ENCODE measurements at places on chromosomes 5 and 9.

GRCh38 chr9:90906316-90907055 lies 104.9 kb downstream of the SYK start:
- DNase-seq, result peak; percentile 16

GRCh38 chr9:90086101-90086511 lies 481.3 kb downstream of the GADD45G start:
- DNase-seq, result peak; percentile 57

DNA sequence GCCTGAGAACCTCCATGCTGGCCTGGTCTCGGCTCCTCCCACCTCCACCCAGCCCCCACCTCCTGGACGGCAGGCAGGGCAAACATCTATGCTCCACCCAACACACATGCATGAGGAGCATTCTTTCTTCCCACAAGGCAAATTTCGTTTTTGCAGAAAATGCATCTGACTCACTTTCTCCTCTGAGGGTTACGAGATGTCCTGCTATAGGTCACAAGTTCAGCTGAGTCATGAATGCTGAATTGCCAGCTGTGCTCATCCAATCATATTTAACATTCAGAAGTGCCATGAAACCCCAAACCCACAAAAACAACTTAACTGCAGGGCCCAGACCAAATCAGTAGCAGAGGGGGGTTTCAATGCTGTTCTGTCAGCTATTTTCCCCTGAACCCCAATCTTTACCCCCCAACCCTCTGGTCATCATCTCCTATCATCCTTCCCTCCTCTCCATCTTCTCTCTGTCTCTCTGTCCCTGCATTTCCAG lies 39.0 kb upstream of the OSMR start:
- no peak for DNase-seq

DNA sequence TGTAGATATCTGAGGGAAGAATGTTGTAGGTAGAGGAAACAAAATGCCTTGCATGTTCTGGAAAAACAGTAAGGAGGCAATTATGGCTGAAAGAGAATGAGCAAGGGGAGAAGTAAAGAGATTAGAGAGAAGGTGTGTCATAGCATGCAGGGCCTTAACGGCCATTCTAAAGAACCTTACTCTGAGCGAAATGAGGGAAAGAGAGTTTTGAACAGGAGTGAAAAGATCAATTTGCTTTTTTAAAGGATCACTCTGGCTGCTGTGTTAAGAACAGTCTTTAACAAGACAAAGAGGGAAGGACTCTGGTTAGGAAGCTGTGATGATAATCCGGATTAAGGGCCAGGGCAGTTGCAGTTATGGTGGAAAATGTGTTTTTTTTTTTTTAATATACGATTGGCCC lies 22.6 kb downstream of the PTBP3 start:
- DNase-seq, result peak; percentile 48

DNA sequence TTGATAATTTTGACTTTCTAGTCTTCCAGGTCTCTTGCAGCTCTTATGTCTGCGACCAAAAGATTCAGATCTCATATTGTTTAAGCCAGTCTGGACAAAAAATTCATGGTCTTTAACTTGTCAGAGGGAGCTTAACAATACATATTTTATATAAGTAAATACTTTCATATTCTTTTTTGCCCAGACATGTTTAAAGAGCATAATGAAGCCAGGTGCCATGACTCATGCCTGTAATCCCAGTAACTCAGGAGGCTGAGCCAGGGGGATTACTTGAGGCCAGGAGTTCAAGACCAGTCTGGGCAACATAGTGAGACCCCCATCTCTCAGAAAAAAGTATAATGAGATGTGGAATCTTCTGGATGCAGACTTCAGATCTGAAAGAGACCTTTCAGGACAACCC lies 69.8 kb downstream of the JMY start:
- DNase-seq, result no peak

- DNase-seq, result no peak
These were observed 136.7 kb downstream of the CPLANE1 start for GRCh38 chr5:37112383-37112991.

- DNase-seq, result peak; percentile 94
These were observed 139.5 kb upstream of the DMRTA1 start for GRCh38 chr9:22307013-22307711.

DNA sequence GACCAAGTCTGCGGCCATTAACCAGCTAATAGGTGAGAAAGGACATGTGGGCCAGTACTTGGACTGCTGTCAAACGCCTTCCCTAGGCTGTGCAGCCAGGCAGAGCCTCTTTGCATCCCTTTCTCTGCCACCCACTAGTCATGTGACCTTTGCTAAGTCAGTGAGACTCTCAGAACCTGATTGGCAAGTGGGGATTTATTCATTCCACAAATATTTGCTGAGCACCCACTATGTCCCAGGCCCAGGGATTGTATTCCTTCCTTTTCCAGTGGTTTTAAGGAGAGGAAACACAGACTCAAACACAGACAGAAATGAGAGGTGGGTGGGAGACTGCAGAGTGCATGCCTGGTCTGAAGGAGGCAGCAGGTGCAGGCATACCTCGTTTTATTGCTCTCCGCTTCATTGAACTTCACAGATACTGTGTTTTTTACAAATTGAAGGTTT lies 71.6 kb upstream of the GALNT10 start:
- no peak for DNase-seq

DNA sequence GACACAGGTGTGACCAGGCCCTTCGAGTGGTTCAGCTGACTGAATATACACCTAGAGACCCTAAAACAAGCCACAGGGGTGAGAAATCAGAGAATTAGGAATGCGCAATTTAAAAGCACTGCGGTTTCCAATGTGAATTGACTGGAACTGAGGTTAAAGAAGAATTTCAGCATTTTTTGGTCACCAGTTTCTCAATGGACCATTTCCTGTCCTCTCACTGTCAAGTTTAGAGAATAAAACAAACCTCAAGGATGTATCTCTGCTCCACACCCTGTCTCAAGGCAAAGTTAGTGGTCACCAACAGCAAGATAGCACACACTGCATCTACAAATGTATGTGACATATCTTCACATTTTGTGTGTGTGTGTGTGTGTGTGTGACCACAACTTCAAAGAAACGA lies 143.8 kb upstream of the MAP3K1 start:
- DNase-seq, result no peak

DNA sequence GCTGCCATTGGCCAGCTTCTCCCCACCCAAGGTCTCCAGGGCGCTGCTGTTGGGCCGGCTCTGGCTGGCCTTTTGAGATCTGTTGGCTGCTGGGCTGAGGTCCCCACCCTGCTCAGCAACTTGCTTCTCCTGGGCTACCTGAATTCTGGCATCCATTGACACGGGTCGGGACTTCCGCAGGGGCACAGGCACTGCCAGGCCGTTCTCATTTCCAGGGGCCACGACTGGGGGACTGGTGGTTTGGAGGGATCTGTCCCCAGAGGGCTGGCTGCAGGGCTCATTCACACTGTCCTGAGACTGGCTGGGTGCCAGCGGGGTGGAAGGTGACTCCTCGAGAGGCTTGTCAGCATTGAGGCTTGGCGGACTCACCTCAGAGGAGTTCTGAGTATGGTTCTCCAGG lies 87.1 kb upstream of the FBXW11 start:
- DNase-seq, result no peak

DNA sequence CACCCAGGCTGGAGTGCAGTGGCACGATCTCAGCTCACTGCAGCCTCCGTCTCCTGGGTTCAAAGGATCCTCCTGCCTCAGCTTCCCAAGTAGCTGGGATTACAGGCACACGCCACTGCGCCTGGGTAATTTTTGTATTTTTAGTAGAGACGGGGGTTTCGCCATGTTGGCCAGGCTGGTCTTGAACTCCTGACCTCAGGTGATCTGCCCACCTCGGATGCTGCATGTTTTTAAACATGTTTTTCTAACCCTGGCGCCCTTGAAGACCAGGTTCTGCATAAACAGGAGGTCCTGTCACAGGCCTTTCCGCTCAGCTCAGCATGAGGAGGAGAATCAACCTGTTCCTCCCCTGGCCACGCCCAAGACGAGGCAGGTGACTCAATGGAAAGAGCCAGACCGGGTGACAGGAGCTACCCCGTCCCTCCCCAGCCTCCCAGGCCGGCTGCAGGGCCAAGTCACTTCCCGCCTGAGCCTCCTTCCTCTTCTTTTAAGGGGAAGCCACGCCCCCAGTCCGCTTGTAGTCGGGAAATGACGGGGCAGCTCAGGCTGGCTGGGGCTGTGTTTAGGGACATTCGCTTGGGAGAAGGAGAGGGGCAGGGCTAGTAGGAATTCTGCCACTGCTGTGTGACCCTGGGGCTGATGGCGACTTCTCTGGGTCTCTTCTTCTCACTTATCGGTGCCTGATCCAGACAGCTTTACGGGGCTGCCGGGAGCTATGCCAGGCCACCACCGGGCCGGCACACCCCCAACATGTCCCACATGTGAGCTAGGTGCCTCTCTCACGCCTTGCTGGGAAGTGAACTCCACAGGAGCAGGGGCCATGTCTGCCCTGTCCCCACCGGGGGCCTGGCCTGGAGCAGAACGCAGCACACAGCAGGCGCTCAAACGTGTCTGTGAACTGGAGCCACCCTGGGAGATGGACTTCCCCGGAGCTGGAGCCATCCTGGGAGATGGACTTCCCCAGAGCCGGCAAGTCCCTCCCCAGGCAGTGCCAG lies 6.1 kb downstream of the NOTCH1 start:
- peak; percentile 36 for DNase-seq

DNA sequence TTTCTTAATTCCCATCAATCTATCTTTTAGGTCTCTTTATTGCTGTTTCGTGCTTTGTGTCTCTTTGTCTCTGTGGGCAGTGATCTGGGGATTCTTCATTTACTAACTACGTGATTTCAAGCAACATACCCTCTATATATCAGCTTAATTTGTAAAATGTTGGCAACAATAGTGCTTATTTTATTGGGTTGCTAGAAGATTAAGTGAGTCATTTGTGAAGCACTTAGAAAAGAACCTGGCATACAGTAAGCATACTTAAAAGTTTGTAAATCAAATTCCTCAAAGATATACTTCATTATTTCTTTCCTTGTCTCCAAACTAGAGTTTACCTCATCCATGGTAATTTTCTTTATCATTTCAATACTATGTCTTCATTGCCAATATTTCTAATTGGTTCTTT lies 669.7 kb downstream of the MAT2B start:
- DNase-seq, result no peak

DNA sequence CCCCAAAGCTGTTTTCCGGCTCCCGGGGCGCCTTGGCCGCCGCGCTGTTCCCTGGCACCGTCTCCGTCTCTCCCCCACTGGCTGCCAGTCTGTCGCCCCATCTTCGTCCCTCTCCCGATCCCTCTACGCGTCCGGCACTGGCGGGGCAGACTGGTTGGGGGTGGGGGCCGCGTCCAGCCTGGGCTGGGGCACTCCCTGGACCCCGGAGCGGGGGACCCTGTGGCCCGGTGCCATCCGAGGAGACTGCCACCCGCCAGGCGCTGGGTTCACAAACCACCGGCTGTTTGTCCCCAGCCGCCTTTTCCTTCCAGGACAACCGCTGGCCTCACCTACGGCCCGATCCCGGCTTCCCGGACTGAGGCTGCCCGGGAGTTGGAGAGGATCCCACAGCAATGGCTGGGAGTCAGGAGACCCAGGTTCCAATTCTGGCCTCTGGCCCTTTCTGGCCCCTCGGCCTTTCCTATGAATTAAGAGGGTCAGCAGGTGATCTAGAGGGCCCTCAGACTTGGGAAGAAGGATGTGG lies 1.0 kb upstream of the FIBCD1 start:
- peak; percentile 41 for DNase-seq

GRCh38 chr9:136570191-136570845 lies 24.5 kb upstream of the NOTCH1 start:
- no peak for DNase-seq

- no peak for DNase-seq
These were observed 17.9 kb upstream of the ZCCHC7 start for GRCh38 chr9:37102486-37102885.

GRCh38 chr5:68288707-68289134 lies 73.2 kb downstream of the PIK3R1 start:
- DNase-seq, result no peak

DNA sequence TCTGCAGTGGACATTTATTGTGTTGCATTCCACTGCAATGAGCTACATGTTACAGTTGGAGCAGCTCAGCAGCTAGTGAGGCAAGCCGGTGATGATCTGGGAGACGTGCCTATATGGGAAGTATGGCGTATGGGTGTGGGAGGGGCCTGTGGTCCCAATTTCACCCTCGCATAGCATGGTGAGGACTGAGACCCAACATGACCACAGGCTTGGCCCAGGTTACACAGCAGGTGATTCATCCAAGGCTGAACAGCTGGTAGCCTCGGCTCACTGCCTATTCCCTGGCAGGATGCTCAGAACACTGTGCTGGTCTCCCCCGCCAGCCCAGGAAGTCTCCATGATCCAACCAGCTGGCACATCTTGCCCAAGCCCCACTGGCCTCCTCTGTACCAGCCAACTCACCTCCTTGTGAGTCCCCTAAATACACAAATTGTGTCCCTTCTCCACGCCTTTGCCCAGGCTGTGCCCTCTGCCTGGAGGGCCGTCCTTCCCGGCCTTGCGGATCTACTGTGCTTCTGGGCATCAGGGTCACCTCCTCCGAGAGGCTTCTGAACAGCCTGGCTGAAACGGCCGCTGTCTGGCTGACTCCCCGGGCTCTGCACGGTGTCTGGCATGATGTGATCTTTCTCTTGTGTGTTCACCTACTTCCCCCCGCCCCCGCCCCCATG lies 81.4 kb downstream of the NSUN2 start:
- no peak for DNase-seq

DNA sequence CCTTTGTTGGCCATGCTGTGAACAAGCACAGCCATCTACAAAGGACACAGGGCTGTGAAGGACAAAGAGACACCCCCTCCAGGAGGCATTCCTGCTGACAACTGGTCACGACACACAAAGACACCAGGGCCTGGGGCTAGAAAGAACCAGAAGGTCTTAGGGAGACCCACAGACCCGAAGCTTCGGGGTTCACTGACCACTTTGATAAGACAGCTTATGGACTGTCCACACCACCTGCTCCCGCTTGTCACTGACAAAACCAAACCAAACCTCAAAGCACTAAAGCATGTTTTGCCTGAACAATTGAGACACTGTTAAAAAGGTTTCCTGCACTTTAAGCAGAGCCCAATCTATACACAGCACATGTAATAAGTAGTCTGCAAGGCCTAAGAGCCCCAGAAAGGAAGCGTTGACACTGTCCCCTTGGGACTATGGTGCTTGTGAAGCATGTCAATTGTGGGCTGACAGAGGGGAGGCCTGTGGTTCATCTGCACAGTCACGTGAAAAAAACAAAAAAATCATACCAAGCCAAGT lies 185.0 kb downstream of the GAPVD1 start:
- peak; percentile 85 for DNase-seq

DNA sequence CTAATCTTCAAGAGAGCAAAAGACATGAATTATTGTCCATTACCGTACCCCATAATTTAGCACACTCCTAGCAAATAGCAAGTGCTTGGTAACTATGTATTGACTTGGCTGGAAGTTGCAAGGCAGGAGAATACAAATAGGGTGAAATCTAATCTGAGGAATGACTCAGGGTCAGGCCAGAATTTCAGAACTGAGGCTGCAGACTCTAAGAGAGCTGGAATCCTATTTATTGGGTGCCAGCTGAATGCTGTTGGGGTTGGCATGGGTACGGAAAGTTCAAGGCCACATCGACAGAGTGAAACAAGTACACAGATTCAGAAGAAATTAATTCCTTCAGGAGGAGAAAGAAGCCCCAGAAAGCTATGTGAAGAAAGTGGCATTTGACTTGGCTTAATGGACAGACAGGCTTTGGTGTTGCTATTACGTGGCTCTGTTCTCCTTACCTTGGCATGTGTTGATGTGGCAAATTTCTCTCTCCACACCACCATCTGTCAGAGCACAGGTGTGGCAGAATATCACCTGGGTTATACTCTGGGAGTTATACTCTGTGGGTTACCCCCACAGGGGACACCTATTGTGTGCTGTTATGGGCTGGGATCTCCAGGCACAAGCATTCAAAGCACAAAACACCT lies 20.9 kb upstream of the ASTN2 start:
- DNase-seq, result peak; percentile 89

- no peak for DNase-seq
These were observed 559.5 kb upstream of the KLF4 start for GRCh38 chr9:108049026-108049607.

- DNase-seq, result no peak
These were observed 231.2 kb upstream of the IRX1 start for GRCh38 chr5:3364433-3364832.

All from NCI-H69 (cell line).